ENCODE measurements at places on chromosomes 2 and 18.

GRCh38 chr2:161913865-161914264, 160.2 kb downstream of the DPP4 start:
- DNase-seq = no peak

- no peak for DNase-seq
Observed at GRCh38 chr2:77999376-77999775, 477.2 kb upstream of the LRRTM4 start.

DNA sequence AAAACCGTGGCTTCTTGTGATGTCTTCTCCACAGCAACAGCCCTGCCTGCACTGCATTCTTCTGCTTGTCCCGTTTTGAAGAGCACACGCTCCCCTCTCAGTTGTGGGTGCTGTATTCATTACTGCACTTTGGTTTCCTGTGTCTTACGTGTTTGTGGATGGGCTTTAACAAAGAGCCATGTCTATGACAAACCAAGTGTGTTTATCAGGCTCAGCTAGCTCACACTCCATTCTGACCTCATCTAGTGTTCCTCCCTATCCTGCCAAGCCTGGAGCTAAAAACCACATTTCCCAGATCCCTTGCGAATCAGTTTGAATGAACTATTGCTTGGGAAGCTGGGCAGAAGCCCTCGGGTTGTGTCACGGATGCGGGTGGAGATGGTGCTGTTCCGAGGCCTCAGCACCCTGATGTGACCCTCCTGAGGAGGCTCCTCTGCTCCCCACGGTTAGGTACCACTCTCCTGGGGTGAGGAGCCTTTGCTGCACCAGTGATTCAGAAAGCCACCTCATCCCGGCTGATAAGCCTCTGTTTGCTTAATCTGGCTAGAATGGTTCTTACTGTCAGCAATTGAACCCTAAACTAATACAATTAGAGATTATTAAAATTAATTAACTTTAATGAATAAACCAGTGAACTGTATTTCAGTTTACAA, 116.5 kb downstream of the GALR1 start:
- no peak for DNase-seq

DNA sequence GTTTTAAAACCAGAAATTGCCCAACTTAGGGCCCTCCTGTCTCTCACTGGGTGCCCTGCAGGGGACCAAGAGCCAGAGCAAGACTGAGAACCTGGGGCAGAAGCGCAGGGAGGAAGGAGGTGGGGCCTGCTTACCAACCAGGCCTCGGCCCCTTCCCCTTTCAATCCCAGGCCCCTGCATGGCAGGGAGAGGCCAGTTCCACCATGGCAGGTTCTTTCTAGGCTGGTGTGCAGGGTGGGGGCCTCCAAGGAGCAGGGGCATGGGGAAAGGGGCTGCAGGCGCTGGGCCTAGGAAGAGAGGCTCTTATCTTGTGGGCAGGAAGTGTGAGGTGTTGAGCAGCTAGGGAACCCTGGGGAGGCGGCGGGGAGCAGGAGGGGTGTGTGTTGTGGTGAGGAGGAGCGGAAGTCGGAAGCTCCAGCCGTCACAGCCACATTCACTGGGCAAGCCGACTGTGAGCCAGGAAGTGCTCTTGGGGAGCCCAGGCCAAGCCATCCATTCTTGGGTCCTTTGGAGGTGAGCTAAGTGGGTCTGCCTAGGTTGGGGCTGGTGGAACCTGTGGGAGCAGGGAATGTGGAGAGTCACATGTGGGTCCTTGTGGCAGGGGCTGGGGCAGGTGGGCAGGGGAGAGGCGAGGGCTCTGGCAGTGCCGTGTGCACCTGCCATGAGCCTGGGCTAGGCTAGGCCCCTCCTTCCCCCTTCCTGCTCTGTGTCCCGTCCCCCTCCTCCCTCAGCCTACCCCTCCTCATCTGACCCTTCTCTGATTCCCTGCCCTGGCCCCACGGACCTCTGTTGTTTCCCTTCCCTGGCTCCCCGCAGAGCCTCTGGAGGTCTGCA, at the start of gene PSD4:
Gene PSD4, plus strand, starts transcription at position 430 of the 834 bp plus-strand sequence. CDS start 8,486 bp downstream, outside the sequence.
- peak; percentile 88 for DNase-seq

DNA sequence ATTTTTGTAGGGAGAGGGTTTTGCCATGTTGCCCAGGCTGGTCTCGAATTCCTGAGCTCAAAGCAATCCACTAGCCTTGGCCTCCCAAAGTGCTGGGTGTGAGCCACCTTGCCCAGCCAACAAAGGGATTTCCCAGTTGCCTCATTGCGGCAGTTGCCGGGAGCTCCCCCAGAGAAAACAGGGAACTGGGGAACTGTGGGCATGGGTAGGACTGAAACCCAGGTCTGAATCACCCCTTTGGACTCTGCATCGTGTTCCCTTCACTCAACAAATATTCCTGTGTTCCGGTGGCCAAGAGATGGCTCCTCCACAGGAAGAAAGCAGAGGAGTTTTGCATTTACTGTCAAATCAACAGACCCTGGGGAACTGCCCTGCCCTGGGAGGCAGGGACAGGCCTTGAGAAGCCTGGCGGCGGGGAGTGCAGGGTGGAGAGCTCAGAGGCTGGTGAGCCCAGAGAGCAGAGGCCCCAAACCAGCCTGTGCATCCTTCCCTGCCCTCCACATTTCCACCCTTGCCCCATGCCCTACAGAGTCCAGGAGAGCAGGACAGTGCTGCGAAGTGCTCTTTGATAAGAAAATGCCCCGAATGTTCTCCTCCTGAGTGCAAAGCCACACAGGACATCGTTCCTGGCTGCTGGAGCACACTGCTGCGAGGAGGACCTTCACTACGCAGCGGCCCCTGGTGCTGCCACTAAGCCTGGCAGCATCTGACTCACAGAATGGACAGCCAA, 24.9 kb downstream of the MYO7B start:
- no peak for DNase-seq

GRCh38 chr2:235670974-235671787, 177.3 kb downstream of the AGAP1 start:
- no peak for DNase-seq

- no peak for DNase-seq
Observed at GRCh38 chr2:120219291-120219690, 3.9 kb downstream of the TMEM185B start.

DNA sequence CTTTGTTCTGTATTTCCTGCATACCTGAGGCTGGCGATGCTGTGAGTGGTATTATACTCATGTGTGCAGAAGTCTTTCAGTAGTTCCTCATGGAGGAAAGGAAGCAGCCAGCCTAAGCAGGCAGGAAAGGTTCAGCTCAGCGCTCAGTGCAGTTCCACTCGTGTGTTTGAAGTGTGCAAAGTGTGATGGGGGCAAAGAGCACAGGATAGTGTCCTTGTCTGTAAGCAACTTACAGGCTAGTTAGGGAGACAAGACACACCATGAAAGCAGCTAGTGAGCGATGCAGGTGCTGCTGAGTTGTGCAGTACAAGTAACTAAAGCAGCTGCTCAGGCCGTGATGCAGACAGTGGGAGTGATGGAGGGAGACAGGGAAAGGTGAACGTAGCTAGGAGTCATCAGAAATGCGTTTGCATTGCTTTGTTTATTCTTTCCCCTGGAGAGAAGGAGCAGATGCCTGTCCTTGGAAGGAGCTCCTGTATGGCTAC, 146.2 kb downstream of the LDLRAD4 start:
- DNase-seq = no peak

GRCh38 chr18:48142353-48142752, 211.9 kb upstream of the SMAD2 start:
- DNase-seq = no peak

GRCh38 chr2:240432820-240433801, 2.4 kb upstream of the GPC1 start:
- no peak for DNase-seq

DNA sequence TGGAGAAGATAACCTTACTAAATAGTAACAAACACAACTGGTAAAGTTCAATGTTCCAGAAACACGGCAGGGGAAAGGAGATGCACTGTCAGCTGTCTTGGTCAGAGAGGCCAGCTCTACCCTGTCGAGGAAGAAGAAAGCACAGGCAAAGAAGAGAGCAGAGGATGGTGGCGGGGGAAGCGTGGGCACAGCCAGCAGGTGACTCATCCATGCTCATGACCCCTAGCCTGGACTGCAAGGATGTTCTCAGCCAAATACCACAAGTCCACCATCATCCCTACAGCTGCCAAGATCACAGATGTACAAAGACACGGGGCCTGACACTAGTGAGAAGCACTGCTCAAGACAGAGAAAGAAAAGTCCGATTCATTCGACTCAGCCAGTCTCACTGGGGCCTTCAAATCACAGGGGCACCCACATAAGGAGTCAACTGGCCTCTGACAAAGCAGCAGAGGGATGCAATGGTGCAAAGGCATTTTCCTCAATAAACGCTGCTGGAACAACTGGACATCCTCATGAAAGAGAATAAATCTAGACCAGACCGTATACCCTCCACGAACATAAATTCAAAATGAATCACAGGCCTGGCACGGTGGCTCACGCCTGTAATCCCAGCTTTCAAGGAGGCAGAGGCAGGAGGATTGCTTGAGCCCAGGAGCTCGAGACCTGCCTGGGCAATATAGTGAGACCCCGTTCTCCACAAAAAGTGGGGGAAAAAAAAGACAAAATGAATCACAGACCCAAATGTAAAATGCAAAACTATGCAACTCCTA, 5.6 kb downstream of the DTYMK start:
- DNase-seq = no peak

- DNase-seq = no peak
Observed at GRCh38 chr18:46894124-46894523, 23.2 kb downstream of the PIAS2 start.

- no peak for DNase-seq
Observed at GRCh38 chr2:228866781-228867180, 404.3 kb downstream of the PID1 start.

DNA sequence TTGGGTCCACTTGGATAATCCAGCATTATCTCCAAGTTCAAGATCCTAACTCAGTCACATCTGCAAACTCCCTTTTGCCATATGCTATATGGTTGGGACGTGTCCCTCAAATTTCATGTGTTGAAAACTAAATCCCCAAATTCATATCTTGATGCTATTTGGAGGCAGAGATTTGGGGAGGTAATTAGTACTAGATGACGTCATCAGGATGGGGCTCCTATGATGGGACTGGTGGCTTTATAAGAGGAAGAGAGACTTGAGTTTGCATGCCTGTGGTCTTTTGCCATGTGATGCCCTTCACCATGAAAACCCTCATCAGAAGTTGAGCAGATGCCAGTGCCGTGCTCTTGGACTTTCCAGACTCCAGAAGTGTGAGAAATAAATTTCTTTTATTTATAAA, 16.8 kb upstream of the SMAD4 start:
- DNase-seq = no peak

GRCh38 chr2:141380008-141380979, 750.5 kb downstream of the LRP1B start:
- DNase-seq = no peak

DNA sequence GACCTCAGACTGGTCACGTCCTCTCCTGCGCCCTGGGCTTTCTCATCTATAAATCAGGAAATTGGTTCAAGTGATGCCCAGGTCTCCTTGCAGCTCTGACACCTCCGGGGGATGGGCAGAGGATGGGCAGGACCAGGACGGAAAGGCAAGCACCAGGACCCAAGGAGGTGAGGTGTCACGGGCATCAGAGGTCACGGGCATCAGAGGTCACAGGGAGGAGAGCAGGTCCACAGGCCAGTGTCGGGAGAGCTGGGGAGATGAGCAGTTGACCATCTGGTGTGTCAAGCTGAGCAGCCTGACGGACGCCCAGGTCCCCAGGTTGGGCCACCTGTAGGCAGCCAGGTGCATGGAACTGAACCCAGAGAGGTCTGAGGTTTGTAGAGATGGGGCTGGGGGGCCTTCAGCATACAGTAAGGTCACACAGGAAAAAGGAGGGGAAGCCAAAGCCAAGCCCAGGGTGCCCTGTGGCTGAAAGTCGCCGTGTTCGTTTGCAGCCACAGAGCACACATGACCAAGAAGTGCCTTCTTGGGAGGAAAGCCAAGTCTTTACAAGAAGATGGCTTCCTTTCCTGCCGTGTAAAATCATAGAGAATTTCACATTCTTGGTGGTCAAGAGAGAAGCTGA, 240.4 kb downstream of the ATAD2B start:
- DNase-seq = no peak

DNA sequence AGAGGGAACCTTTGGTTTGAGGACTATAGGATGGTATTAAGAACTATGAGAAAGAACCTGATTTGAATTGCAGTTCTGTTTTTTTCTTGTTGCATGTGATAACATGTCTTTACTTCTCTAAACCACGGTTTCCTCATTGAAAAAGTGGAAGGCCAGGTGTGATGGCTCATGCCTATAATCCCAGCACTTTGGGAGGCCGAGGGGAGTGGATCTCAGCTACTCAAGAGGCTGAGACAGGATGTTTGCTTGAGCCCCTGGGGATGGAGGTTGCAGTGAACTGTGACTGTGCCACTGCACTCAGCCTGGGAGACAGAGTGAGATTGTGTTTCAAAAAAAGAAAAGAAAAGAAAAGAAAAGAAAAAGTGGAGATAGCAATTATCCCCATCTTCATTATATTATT, 32.3 kb downstream of the SCN9A start:
- DNase-seq = no peak

- peak; percentile 33 for DNase-seq
Observed at GRCh38 chr18:63073481-63073880, 246.1 kb downstream of the BCL2 start.

- no peak for DNase-seq
Observed at GRCh38 chr18:27276479-27276878, 91.4 kb upstream of the CHST9 start.

DNA sequence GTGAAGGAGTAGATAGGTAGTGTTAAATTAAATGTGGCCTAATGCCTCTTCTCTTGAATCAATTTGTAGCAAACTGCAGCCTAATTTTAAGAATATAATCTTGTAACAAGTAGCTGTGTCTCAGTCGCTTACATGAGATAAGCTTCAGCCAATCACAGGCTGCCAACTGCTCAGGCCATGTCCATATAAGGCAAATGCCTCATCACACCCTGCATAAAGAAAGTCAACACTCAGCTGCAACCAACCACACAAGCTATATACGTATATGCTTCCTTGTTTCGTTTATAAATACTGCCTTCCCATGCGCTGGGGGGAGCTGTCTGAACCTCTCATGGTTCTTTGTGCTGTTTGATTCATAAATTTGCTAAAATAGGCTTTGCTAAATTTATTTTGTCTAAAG, 476.3 kb downstream of the TRIB2 start:
- no peak for DNase-seq

GRCh38 chr2:34423301-34423700, 824.2 kb upstream of the FAM98A start:
- DNase-seq = no peak

DNA sequence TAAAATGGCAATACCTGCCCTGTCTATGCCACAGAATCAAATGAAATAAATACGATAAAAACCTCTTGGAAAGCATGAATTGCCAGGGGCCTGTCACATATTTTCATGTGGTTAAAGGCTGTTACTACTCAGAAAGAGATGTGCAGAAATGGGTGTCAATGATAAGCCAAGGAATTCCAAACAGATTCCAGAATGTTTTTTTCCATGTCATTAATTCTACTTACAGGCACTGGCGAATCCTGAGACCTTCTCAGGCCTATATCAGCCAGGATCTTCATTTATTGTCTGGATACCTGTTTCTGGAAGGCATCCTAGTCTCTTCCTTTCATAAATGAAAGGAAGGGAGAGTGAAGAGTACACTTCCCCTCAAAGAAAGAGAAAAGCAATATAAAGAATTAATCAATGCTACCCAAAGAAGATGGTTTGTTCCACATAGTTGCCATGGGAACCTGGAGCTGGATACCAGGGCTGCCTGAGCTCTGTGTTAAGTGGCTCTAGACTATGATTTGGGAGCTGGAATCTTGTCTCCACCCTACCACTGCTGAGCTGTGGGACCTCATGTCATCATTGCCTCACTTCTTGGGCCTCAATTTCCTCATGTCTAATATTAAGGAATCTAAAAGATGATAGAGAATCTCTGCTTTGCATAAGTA, 335.1 kb upstream of the SKOR2 start:
- no peak for DNase-seq

- DNase-seq = peak; percentile 63
Observed at GRCh38 chr2:88874063-88874657, 182.7 kb downstream of the RPIA start.

All from CD4-positive, alpha-beta T cell treated with Interleukin-17A for 1 hour (primary cell).